Aorta (tissue), 5 donors: ENCODE measurements at places on chromosomes 7 and 10. TPM values are rescaled to one million over a fixed set of nuclear protein-coding genes. Genes with fewer than 3 reads are reported as not detected.

GRCh38 chr10:61860964-61861758 lies 40.3 kb upstream of the ARID5B start:
- H3K4me3 ChIP-seq = no peak overlapping the region
- no peaks in the 10 kb centered on the region for H3K36me3 ChIP-seq
- no peak overlapping the region for H3K27ac ChIP-seq
- DNase-seq = no peak
- H3K4me1 ChIP-seq = no peaks in the 10 kb centered on the region

GRCh38 chr10:14543046-14543903 lies 212.6 kb upstream of the FRMD4A start:
- no peak overlapping the region for H3K4me3 ChIP-seq
- H3K27me3 ChIP-seq = no peaks in the 10 kb centered on the region
- no peaks in the 10 kb centered on the region for H3K36me3 ChIP-seq
- no peak overlapping the region for H3K27ac ChIP-seq

DNA sequence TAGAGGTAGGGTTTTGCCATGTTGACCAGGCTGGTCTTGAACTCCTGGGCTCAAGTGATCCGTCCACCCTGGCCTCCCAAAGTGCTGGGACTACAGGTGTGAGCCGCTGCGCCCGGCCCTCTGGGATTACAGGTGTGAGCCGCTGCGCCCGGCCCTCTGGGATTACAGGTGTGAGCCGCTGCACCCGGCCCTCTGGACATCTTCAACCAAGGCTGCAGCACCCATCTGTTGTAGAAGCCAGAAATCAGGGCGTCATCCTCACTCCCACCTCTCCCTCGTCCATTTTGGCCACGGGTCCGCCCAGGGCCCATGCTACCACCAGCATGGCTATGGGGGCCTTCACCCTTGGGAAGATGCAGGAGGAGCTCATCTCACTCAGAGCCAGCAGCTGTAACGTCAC lies 38.5 kb upstream of the EBF3 start:
- no peak overlapping the region for H3K27ac ChIP-seq
- no peaks in the 10 kb centered on the region for H3K27me3 ChIP-seq
- no peak for DNase-seq
- H3K36me3 ChIP-seq = no peaks in the 10 kb centered on the region
- H3K4me1 ChIP-seq = no peaks in the 10 kb centered on the region

- no peaks in the 10 kb centered on the region for H3K36me3 ChIP-seq
- H3K4me3 ChIP-seq = no peak overlapping the region
- H3K27me3 ChIP-seq = no peaks in the 10 kb centered on the region
- DNase-seq = no peak
- H3K27ac ChIP-seq = no peak overlapping the region
- H3K4me1 ChIP-seq = peaks cover 5% of the 10 kb centered on the region
These were observed 77.3 kb upstream of the SVIL start for GRCh38 chr10:29712108-29712507.

DNA sequence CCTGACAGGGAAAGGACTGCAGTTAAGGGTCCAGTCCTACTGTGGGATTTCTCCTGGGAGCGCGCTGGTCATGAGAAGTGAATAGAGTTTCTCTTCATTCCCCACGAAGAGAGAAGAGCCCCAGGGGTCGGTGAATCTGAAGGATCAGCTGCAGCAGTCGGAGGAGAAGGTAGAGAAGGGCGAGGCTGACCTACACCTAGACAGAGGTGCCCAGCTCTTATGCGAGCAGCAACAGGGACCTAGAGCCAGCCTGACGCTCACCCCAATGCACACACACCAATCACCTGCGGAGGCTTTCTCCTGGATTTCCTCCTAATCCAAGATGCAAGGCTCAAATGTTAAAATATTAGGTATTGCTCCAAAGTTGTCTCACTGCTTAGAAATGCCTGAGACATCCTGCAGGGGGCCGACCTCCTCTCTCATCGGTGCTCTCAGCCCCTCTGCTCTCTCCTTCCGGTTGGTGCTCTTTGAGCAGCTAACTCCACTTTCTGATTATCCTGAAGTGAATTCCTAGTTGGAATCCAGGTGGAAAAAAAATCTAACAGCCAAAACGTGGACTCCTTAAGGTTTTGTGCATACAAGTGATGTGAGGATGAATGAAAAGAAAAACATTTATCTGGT lies 176.4 kb downstream of the AHR start:
- DNase-seq = no peak
- H3K4me3 ChIP-seq = no peak overlapping the region
- H3K27ac ChIP-seq = no peak overlapping the region
- no peaks in the 10 kb centered on the region for H3K4me1 ChIP-seq
- H3K27me3 ChIP-seq = no peaks in the 10 kb centered on the region

- H3K4me1 ChIP-seq = no peaks in the 10 kb centered on the region
- no peaks in the 10 kb centered on the region for H3K36me3 ChIP-seq
- no peak for DNase-seq
- H3K4me3 ChIP-seq = no peak overlapping the region
- no peak overlapping the region for H3K27ac ChIP-seq
These were observed 25.8 kb downstream of the SFTPD start for GRCh38 chr10:79923145-79923544.

- H3K27ac ChIP-seq = no peak overlapping the region
- no peak for DNase-seq
- H3K4me1 ChIP-seq = no peaks in the 10 kb centered on the region
- H3K36me3 ChIP-seq = no peaks in the 10 kb centered on the region
- H3K27me3 ChIP-seq = no peaks in the 10 kb centered on the region
These were observed 1028.5 kb upstream of the PHF14 start for GRCh38 chr7:9945131-9945530.

- DNase-seq = peak; percentile 74
- no peak overlapping the region for H3K27ac ChIP-seq
- H3K36me3 ChIP-seq = peaks cover 3% of the 10 kb centered on the region
- no peaks in the 10 kb centered on the region for H3K27me3 ChIP-seq
These were observed 231.7 kb downstream of the HDAC9 start for GRCh38 chr7:18727115-18727870.

DNA sequence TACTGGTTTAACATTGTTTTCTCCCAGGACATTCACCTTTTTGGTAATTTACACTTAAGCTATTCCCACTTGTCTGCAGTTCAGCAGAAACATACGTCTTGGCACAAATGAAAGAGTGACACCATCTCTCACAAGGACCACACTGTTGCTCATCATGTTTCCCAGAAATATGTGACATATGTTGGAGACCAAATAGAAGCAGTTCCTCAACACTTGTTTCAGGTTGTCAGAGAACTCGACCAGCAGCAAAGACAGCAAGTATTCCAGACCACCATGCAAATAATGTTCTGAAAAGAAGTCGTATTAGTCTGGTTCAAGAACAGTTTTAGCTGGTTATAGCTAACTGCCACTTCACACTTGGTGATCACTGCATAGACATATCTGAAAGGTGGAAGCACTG lies 81.3 kb upstream of the KLF6 start:
- no peaks in the 10 kb centered on the region for H3K27me3 ChIP-seq
- no peak overlapping the region for H3K4me3 ChIP-seq
- no peak overlapping the region for H3K27ac ChIP-seq
- no peak for DNase-seq
- H3K36me3 ChIP-seq = no peaks in the 10 kb centered on the region

DNA sequence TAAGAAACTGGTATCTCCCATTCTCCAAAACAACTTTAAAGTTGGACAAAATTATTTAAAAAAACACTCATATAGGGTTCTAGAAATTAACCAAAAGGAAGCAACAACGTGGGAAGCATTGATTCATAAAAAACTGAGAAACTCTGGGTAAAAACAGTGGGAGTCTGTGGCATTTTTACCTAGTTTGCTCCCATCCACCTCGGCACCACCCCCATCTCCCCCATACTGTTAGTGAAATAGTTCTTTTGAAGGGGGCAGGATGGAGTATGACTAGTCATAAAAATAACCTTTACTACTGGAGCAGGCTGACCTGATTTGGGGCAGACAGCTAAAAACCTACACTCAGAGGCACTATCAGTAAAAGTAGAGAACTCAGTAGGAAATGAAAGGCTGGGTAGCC lies 123.2 kb downstream of the AVL9 start:
- DNase-seq = no peak
- H3K4me1 ChIP-seq = no peaks in the 10 kb centered on the region

DNA sequence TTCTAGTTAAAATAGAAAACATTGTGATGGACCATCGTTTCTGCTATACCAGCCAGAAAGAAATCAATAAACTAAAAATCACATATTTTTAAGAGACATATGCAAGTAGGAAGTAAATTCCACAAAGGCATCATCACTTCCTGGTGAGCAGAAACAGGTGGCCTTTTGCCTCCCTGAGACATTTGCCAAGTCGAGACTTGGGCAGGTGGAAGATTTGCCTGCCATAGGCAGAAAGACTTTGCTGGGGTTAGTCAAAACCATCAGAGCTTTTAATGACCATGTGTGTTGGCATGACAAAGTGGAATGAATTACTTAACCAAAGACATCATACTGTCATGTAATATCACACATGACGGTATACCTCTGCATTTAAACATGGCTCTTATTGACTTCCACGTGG lies 66.0 kb upstream of the FGL2 start:
- H3K27ac ChIP-seq = no peak overlapping the region
- no peaks in the 10 kb centered on the region for H3K36me3 ChIP-seq
- H3K27me3 ChIP-seq = no peaks in the 10 kb centered on the region
- DNase-seq = no peak

GRCh38 chr7:106357675-106358074 lies 72.9 kb upstream of the NAMPT start:
- H3K27me3 ChIP-seq = no peaks in the 10 kb centered on the region
- peaks cover 6% of the 10 kb centered on the region for H3K4me1 ChIP-seq
- H3K27ac ChIP-seq = no peak overlapping the region
- H3K4me3 ChIP-seq = no peak overlapping the region

GRCh38 chr10:84333864-84334451 lies 5.6 kb downstream of the CCSER2 start:
- no peak overlapping the region for H3K4me3 ChIP-seq
- H3K27me3 ChIP-seq = no peaks in the 10 kb centered on the region

DNA sequence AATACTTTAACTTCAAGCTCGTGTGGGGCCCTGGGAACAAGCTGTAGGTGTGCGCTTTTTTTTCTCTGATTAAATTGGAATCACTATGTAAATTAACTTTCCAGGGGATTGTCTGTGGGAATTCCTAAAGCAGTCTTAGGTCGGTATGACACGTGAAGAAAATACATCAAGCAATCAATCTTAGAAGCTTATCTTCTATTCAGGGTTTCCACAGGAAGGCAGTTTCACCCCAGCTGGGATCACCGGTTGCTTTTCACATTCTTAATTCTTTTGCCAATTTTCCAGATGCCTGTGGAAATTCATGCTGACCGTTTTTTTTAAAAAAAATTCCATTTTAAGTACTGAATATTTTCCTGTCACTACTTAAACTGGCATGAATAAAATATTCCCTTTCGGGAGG lies 41.9 kb downstream of the CAMK1D start:
- H3K4me3 ChIP-seq = no peak overlapping the region
- H3K4me1 ChIP-seq = no peaks in the 10 kb centered on the region
- H3K27ac ChIP-seq = no peak overlapping the region
- DNase-seq = no peak
- no peaks in the 10 kb centered on the region for H3K36me3 ChIP-seq

DNA sequence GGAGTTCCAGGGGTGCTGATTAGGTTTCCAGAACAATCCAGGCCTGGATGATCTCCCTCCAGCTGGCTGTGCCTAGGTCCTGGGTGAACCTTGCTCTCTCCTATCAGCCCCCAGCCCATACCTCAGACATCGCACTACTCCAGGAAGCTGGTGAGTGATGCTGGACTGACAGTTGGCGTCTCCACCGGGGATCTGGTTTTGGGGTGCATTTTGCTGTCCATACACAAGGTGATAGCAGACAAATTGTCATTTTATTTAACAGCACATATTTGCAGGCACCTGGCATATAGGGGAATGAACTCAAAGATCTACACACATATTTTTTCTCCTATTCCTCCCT lies 601.2 kb downstream of the LRMDA start:
- no peaks in the 10 kb centered on the region for H3K27me3 ChIP-seq
- DNase-seq = no peak
- no peaks in the 10 kb centered on the region for H3K36me3 ChIP-seq
- no peak overlapping the region for H3K27ac ChIP-seq

- H3K4me1 ChIP-seq = no peaks in the 10 kb centered on the region
- no peaks in the 10 kb centered on the region for H3K36me3 ChIP-seq
- H3K27ac ChIP-seq = no peak overlapping the region
- H3K27me3 ChIP-seq = no peaks in the 10 kb centered on the region
- DNase-seq = peak; percentile 75
These were observed 3.3 kb downstream of the GRID1 start for GRCh38 chr10:86363184-86363832.

TRPV5 gene
- not detected for total RNA-seq

CCL24 gene
- 2.4 TPM for total RNA-seq

ALDH18A1 gene
- 45.4 TPM for total RNA-seq

NPFFR1 gene
- 0.06 TPM for total RNA-seq

OR2A5 gene
- not detected for total RNA-seq

NKX2-3 gene
- not detected for total RNA-seq

PIK3AP1 gene
- total RNA-seq = 10.1 TPM

GATA3 gene
- 2.0 TPM for total RNA-seq
